ENCODE measurements at places on chromosomes 2 and 18. TPM values are rescaled to one million over a fixed set of nuclear protein-coding genes. Genes with fewer than 3 reads are reported as not detected.

DNA sequence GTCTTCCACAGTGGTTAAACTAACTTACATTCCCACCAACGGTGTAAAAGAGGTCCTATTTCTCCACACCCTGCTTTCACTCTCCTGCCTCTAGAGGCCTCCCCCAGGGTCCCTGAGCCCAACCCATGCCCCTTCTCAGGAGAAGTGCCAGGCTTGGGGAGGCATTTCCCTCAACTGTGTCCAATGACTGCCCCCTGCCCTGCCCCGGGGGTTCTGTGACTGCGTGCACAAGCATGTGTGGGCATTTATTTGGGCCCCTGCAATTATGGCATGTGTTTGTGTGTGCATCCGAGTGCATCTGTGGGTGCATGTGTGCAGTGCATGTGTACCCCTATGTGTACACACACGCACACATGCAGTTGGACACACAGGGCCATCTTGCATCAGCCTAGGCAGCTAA is 57.3 kb downstream of the INHBB start:
- DNase-seq = no peak

GRCh38 chr2:240449764-240450531 is 14.5 kb downstream of the GPC1 start:
- DNase-seq = no peak

- DNase-seq = no peak
Measured at GRCh38 chr2:230097841-230098240, 29.1 kb upstream of the SLC16A14 start.

PRSS56 gene
- total RNA-seq = not detected

GRCh38 chr18:42961298-42961697 is 154.2 kb downstream of the RIT2 start:
- no peak for DNase-seq

DNA sequence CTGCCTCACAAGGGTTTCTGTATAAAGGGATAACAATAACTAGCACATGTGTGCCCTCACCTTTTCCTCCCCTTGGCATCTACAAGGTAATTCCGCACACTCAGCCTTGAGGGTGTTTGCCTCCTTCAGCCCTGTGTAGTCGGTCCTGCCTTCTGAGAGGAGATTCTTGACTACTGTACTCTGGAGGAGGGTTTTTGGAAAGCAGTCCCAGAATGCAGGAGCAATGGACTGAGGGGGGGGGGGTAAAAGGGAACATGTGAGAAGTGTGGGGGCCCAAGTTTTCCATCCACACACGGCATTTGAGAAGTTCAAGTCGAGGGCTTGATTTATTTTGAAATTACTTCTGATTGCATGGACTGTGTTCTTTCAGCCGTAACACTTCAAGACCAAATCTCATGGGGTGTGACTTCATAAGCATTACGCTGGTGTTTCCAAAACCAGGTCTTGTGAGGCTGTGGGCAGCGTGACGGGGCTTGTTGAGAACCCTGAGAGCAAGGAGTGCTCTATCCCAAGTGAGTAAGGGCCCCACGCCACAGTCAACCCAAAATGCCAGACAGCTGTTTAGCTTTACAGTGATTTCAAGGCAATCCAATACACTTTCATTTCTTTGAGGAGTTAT is 198.7 kb upstream of the MEIS1 start:
- no peak for DNase-seq

GRCh38 chr2:152875701-152876695 is 157.6 kb downstream of the ARL6IP6 start:
- DNase-seq = no peak

GRCh38 chr2:76464310-76464709 is 753.6 kb upstream of the GCFC2 start:
- DNase-seq = no peak

PCARE gene
- under 0.01 TPM for total RNA-seq

DNA sequence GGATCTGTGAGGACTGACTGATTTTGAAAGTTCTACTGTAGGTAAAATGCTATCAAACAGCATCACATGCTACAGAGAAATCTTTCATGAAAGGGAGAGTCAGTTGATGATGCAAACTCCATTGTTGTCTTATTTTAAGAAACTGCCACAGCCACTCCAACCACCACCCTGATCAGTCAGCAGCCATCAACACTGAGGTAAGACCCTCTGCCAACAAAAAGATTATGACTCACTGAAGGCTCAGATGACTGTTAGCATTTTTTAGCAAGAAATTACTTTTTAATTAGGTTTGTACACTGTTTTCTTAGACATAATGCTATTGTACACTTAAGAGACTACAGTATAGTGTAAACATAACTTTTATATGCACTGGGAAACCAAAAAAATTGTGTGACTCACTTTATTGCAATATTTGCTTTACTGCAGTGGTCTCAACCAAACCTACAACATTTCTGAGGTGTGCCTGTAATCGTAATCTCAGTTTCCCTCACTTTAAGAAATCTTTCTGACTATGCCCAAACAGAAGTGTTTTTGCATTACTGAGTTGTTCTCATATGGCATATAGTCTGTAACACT is 42.8 kb downstream of the METTL8 start:
- no peak for DNase-seq

Data from occipital lobe (tissue), 3 donors.